ENCODE measurements at places on chromosomes 1 and 21.

DNA sequence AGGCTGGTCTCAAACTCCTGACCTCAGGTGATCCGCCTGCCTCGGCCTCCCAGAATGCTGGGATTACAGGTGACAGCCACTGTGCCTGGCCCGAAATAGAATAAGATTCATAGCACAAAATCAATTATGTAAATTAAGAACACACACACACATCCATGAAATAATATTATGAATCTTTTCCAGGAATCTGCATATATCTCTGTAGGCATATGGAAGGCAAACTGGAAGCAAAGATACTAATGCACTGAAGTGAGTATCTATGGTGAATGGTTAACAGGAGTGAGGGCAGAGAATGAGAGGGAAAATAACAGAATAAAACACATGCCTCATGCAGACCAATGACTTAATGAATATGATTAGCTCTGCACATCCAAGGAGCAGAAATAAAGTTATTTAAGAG lies 61.6 kb upstream of the ATP2B4 start:
- DNase-seq = no peak

DNA sequence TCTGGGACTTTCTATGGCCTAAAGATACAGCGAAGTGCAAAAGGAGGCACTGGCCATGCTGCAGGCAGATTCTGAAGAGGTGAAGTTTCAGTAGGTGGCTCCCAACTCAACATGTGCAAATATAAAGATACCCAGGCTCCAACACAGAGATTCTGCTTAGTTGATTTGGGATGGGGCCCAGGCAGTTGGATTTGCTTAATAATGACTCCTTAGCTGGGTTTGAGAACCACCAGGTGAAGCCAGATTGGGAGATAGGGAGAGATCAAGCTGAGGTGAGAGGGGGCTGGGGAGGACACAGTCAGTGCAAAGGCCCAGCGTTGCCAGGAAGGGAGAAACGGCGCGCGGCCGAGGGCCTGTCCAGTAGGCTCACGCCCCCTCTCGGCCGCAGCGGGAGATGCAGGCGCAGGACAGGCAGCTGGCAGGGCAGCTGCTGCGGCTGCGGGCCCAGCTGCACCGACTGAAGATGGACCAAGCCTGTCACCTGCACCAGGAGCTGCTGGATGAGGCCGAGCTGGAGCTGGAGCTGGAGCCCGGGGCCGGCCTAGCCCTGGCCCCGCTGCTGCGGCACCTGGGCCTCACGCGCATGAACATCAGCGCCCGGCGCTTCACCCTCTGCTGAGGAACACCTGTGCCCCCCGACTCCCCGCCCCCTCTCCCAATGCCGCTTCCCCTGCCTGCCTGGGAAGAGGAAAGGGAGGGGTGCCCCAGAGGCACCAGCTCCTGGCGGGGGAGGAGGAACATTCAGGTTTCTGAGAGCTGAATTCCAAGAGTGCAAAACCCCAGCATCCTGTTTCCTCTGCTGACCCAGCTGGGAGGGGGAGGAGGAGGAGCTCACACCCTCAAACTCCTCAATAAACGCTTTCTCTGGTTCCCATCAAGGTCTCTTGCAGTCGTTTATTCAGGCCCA lies 1.2 kb downstream of the FAM167B start:
- DNase-seq = peak; percentile 92

- peak; percentile 53 for DNase-seq
Measured at GRCh38 chr1:20486457-20487235, 636 bp upstream of the CAMK2N1 start.

DNA sequence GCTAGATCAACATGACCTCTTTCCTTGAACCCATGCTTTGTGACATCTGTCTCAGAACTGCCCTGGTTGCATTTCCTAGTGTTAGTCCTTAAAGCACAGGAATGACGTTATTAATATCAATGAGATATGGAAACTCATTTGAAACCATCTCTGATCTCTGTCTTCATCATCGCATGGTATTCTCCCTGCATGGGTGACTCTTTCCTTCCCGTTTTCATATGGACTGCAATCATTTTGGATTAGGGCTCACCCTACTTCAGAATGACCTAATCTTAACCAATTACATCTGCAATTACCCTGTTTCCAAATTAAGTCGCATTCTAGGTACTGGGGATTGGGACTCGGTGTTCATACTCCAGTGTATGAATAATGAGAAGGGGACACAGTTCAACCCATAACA lies 41.7 kb upstream of the DISC1 start:
- DNase-seq = no peak

GRCh38 chr1:153441238-153441755 lies 19.2 kb downstream of the S100A7 start:
- DNase-seq = no peak

DNA sequence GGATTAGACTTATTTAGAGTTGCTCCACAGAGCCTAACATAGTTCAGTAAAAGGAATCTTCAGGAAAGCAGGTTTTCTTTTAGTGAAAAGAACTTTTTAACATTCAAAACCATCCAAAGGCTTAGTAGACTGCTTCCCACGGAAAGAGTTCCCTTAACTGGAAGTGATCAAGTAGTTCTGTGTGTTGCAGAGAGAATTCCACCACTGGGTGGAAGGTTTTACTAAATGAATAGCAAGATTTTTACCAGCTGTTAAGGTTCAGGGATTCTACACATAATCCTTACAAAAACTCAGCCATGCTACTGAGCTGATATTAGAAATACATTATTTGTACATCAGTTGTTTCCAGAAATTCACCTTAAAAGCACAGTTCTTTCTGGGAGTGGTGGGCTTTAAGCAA lies 119.7 kb downstream of the GDAP2 start:
- DNase-seq = no peak

- DNase-seq = no peak
Measured at GRCh38 chr1:101293461-101294051, 56.7 kb downstream of the S1PR1 start.

DNA sequence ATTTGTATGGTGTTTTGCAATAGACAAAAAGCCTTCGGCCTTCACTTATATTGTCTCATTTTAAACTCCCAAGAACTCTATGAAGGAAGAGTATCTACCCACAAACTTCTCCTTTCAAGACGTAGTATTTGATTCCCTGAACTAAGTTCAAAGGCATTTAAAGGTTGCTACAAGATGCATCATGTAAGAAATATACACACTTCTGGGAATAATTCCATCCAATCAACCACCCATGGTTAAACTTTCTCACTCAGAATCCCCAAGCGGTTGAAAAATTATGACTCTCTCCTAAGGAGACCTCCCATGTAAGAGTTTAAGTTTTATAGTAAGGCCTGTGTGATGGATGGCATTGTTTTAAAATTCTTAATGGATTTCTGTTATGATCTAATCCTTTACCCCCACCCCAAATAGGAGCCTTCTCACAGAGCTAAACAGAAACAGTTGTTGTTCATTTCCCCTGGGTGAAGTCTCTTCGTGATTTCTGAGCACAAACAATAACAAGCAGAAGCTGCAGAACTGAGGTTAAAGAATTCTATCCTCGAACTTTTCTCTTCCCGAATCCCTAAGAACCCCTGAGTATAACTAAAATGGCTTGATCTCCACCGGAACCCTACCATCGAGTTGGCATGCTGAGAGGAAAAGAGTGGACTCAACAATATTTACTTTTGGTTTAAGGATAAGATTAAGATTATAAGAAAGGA lies 185.0 kb downstream of the TGFBR3 start:
- DNase-seq = peak; percentile 52

GRCh38 chr1:91803847-91804545 lies 82.0 kb downstream of the TGFBR3 start:
- peak; percentile 53 for DNase-seq

DNA sequence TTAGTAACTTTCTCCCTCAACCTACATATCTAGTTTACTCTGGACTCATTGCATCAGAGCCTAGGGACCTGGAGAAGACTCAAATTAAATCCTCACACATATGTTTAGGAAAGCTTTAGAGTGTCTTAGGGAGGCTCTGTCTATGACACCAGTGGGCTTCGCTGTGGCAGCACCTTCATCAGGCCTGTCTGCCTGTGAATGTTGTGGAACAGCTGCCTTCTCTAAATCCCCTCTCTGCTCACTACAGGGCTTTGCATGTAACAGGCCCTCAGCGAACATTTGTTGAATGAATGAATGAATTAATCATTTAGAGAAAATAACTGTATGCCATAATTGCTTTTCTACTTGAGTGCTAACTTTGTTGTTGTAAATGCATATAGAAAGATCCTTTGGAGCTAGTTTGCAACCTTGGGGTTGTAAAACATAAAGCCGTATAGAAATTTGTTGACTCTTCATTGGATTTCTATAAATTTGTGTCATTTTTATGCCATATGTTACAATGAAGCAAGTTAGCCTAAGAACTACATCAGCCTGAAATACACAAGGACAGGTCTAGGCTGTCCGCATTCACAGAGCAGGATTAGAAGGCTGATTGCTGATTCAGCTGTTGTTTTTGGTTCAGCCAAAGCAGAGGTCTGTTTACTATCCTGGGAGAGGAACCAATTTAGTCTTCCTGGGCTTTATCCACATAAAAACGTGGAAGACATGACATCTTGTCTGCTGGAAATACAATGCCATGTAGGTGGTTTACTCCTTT lies 238.0 kb downstream of the ASTN1 start:
- DNase-seq = no peak

DNA sequence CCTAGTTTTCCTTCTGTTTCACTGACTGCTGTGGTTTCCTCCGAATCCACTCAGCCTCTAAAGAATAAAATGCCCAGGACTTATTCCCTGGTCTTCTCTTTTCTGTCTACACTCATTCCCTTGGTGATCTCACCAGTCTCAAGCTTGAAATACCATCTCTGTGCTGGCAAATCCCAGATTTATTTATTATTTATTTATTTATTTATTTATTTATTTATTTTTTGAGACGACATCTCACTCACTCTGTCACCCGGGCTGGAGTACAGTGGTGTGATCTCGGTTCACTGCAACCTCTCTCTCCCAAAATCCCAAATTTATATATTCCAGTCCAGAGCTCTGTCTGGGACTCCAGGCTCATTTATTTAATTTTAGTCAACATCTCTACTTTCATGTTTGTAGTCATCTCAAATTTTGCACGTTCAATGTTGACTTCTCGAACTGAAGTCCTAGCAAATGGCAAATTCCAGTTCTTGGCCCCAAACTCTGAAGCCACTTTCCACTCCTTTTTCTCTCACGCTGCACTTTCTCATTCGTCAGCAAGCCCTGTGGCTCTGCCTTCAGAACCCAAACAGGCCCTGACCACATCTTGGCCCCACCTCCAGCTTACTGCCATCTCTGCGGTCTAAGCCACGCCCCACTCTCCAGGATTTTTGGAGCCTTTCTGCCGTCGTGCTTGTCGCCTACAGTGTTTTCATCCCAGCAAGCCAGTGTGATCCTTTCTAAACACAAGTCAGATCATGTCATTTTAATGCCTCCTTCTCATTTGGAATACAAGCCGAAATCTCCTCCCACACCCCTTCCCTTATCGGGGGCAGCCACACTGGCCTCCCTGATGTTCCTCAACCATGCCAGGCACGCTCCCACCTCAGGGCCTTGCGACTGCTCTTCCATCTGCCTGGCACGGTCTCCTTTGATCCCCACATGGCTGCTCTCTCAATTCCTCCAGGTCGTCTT lies 14.2 kb upstream of the TENT5B start:
- DNase-seq = peak; percentile 84

DNA sequence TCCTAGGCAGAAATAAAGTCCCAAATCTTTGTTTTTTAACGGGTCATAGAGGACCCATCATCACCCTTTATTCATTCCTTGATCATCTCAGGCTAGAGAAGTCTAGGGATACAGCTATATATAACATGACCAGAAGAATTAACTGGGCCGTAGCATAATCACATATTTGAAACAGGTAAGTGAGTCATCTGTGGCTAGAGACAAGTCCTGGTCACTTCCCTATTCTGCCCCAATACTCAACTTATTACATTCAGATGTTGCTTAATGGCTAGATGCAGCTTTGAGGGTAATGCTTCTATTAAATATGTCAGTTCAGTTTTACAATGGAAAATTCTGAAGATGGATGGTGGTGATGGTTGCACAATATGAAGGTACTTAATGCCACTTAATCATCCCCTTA lies 47.0 kb downstream of the EXO1 start:
- DNase-seq = no peak

- no peak for DNase-seq
Measured at GRCh38 chr1:222334026-222334680, 213.8 kb downstream of the HHIPL2 start.

- peak; percentile 96 for DNase-seq
Measured at GRCh38 chr1:26723013-26723991, 27.5 kb downstream of the ARID1A start.

DNA sequence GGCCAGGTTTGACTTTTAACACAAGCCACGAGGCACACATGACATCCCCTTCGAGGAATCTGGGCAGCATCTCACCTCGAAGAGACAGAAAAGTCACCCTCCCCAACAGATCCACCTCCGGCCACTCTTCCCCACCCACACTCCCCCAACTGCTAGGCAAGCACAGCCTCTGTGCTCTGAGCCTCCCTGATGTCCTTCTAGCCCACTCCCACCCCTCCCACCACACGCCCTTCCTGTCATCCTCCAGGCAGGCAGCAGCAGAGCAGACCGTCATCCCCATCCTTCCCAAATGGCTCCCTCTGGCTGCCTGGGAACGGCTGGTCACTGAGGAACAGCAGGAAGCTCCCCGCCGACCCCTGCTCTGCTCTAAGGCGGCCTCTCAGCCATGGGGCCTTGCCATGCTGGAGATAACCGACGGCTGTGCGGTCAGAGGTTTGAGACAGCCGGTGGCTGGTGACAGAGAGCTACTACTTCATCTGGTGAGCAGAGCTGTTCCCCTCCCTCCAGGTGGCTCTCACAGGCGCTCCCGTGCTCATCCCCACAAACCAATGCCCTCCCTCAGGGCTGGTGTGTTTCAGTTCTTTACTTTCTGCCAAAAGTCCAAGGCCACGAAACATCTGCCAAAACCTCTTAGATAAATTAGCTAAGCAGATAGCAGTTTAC lies 25.6 kb downstream of the NPHP4 start:
- DNase-seq = no peak

- no peak for DNase-seq
Measured at GRCh38 chr1:28074892-28075511, 13.4 kb downstream of the EYA3 start.

GRCh38 chr1:27592232-27592930 lies 11.6 kb downstream of the AHDC1 start:
- DNase-seq = peak; percentile 28

- DNase-seq = peak; percentile 77
Measured at GRCh38 chr1:58824753-58825389, 41.0 kb upstream of the JUN start.

DNA sequence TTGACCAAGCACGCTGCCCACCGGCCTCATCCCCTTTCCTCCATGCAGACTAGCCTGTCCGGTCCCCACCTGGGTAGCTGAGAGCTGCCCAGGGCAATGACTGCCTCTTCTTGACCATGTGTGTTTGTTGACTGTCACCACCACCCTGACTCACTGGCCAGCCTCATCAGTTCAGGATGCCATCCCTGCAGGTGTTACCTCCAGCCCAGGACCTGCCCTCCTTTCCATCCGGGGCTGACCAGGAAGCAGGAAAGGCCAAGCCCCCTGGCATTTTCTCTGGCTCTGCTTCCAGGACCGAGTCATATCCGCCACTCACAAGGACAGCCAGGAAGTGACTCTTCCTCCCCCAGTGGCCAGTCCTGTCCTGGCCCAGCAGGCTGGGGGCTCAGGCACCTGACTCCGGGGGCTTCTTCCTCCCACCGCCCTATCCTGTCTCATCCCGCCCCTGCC lies 17.1 kb downstream of the EPHA2 start:
- DNase-seq = no peak

Measured in stomach (tissue), 19 donors.